ENCODE measurements at places on chromosomes 5 and 9. TPM values are rescaled to one million over a fixed set of nuclear protein-coding genes. Genes with fewer than 3 reads are reported as not detected.

GRCh38 chr5:122142480-122143164, 13.3 kb downstream of the ZNF474 start:
- no peak for DNase-seq

GRCh38 chr5:73298772-73299630, 126.0 kb downstream of the TMEM174 start:
- no peak for DNase-seq

DNA sequence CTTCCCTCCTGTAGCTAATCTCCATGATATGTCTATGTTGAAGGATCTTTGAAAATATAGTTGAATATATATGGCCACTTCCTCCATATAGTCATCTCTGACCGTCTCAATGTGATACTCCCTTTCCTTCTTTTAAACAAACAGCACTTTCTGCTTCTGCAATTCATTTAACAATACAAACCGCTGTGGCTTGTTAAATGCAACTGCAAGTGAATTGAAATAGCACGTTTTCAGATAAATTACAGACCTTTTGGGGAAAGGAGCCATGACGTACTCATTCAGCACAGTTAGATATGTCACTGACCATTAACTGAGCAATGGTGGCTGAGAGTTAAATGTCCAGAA, 82.5 kb downstream of the FBXO38 start:
- no peak for DNase-seq

DNA sequence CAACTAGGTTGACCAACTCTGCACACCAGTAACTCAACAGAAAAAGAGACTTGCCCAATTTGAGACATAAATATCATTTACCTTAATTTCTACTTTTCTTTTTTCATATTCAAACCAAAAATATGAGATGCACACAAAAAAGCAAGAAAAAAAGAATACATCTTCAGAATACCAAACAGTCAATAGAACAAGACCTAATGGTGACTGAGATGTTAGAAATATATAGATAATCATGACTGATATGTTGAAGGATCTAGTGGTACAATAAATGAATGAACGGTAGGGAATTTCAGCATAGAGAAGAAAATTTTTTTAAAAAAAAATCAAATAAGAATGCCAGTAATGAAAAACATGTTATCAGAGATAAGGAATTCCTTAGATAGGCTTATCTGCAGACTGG, 29.1 kb upstream of the ATG10 start:
- no peak for DNase-seq

DNA sequence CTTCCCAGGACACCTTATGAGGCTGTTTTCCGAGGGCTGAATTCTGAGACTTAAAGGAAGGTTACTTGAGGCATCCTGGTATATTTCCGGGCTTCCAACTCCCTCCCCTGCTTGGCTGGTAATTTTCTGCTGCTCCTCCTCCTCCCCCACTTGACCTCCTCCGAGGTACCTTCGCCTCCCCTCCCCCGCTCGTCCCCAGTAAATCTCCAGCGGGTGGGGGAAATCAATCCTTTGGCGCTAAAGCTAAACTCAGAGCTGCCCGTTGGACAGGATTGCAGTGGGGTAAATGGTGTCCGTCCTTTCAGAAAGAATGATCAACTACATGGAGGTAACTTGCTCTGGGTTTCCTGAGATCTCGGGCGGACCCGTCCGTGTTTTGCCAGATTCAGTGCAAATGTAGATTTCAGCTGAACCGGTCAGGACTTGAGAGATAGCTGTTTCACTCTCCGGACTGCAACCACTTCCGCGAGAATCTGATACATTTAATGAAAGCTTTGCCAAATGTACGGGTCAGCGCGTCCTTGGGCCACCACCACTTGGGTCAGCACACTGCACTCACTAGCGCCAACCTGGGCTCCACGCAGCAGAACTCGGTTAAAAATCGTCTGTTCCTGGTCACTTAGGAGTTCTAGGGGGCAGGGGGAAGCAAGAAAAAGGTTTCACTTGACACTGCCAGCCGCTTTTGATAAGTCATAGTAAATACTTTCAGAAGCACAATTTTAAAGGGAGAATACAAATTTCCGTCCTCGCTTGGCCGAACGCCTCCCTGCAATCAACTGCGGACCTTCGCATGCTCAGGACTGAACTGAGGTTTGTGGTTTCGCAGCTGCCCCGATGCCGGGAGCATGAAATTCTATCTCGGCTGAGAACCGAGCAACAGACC, 4.6 kb upstream of the ISL1 start:
- no peak for DNase-seq

The SLC45A2 gene
- total RNA-seq = not detected

The DOCK2 gene
- 1.4 TPM for total RNA-seq

The F2RL2 gene
- 0.13 TPM for total RNA-seq

The KIF12 gene
- total RNA-seq = 0.87 TPM

The SURF6 gene
- total RNA-seq = 16.1 TPM

Data from Panc1 (cell line).